ENCODE measurements at places on chromosomes 7 and 10.
A peak's percentile ranks its signal among the peaks of the same experiment; 100 is the strongest.

DNA sequence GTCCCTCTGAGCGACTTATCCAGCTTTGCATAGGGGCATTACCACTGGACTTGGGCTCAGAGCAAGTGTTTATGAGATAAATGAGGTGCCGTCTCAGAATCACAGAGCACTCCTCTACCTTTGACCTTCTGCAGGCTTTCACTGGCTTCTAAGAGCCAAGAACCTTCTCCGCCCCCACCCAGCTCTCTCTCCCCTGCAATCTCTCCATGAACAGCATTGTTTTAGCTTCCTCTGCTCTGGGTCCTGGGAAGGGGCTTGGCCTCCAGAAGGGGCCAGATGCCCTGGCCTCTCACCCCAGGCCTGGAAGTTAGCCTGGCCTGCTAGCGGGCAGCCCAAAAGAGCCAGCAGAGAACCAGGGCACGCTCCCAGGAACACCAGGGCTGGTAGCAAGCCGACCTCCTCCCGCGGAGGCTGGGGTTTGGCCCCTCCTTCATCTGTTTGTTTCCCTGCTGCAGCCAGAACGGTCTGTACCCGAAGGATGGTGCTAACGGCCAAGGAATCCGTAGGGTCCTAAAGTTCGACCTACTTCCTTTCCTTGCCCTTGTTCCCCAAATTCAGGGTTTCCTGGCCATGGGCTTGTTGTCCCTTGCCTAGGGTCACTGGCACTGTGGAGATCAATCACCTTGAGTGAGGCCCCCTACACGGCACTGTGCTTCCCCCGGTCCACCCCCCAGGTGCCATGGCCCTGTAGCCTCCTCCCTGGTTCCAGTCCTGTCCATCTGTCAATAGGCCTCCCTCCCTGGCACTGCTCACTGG, 18.7 kb upstream of the DDIT4 start:
- peak; percentile 45 for DNase-seq

DNA sequence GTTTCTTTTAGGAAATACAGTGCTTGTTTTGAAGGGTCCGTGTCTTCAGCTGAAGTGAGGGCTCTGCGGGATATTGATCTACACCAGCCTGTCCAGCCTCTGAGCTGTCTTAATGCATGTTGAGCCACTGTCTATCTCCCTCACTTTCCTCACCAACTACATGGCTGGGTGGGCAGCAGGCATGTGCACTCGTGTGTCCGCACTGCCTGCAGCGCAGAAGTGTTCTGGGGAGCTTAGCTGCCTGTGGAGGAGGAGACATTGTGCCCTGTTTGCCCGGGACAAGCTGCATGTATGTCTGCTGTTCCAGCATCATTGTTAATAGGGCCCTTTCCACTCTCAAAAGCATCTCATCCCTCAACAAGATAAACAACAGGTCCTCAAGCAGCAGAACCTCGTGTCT, 133.1 kb upstream of the EEPD1 start:
- DNase-seq = no peak

DNA sequence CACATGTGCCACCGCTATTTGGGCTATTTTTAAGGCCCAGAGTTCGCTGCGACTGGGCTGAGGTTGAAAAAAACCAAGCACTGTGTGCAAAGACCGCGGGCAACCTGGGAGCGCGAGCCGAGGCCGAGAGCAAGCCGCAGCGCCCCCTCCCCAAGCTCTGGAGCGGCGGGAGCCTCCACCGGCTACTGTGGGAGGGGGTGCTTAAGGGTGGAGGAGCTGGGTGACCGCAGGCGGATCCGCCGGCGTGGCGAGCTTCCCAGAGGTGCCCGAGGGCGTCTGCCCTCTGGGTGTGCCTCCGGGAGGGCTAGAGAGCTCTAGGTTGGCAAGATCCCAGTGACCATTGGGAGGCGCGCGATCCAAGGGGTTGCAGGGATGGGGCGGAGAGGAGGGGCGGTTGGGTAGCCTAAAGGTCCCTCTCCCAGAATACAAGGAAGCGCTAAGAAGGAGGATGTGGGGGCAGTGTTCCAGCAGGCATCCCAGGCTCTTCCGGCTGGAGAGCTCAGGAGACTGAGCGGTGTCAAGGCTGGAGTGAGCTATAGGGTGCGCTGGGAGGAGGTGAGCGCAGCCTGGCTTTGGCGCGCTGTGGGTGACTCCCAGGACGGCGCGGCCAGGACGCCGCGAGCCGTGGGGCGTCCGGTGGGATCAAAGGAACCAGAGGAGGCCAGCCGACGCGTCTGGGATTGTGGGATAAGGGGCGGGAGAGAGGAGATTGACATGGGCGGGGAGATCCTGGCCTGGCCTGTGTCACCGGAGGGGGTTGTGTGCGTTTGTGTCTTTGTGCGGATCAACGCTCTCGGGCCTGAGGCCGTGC, 8.0 kb downstream of the DLX5 start:
- DNase-seq = no peak

DNA sequence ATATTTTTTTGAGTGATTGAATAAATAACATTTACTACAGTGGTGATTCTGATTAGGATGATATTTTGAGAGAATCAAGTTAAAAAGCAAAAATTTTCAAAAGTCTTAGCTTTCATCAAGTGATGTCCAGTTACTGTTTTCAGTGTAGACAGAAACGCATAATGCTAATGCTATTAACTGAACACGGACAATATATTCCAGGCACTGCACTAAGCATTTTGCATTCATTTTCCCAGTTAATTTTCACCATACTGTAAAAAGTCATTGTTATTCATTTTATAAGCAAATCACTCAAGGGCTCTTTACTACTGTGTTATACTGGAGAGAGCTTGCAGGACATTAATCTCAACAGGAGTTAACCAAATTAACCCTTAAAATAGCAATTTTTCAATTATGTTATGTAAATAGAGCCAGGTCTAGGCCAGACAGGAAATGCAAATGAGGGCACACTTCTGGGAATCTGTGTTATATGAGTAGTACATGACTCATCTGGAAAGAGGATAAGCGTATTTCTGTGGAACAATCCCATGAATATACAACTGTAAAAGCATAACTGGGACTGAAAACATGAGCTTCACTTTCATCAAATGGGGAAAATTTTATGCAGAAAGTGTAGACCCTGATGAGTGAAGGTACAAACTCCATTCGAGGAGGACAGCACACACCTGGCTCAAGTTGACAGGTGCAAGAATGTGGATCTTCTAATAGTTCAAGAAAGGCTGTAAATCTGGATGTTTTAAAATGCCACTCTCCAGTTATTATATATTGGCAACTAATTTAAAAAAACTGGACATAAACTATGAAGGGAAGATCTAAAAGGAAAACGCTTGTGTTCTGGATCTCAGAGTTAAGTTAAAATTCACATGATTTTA, 75.4 kb downstream of the ANK3 start:
- no peak for DNase-seq

DNA sequence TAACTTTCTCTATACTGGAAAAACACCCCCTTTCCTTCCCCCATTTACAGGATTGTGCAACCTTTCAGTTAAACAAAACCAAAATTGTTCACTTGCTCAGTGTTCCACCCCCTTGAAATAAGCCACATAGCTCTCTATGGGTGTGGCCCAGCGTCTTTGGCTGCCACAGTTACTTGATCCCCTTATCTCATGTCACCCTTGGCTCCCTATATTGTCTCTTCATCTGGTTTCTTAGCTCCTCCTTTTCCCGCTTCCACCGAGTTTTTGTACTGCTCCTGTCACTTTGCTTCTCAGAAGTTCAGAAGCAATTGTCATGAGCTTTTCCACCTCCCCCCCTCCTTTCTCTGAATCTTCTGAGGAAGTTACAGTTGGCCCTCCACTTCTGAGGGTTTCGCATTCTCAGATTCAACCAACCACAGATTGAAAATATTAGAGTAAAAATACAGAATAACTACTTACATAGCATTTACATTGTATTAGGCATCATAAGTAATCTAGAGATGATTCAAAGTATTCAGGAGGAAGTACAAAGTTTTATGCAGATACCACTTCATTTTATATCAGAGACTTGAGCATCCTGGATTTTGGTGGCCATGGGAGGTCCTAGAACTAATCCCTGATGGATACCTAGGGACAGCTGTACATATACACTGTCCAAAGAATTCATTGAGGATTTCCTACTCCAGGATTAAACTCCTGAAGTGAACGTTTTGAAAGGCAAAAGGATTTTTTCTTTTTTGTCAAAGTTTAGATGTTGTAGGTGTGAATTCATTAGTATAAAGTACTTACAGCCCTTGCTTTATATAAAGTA, 60.4 kb downstream of the ADD3 start:
- DNase-seq = peak; percentile 27

DNA sequence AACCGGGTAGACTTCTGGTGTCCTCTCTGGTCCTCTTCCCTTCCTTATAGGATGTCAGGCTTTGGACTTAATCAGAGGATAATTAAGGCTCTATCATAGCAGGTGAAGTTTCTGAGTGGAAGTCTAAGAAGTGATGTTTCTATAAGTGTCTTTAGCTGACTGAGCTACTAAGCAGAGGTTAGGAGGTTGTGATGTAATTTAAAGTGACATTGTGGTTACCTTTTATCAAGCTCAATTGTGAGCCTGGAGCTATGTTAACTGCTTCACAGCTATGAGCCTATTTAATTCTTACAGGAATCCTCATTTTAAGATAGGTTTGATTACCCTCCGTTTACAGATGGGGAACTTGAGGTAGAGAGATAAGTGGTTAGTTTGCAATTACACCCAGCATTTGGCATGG, 365.1 kb downstream of the AUTS2 start:
- DNase-seq = no peak

- DNase-seq = no peak
Measured at GRCh38 chr10:84302223-84302622, 26.2 kb upstream of the CCSER2 start.

- peak; percentile 52 for DNase-seq
Measured at GRCh38 chr7:97006055-97006815, 882 bp downstream of the DLX6 start.

DNA sequence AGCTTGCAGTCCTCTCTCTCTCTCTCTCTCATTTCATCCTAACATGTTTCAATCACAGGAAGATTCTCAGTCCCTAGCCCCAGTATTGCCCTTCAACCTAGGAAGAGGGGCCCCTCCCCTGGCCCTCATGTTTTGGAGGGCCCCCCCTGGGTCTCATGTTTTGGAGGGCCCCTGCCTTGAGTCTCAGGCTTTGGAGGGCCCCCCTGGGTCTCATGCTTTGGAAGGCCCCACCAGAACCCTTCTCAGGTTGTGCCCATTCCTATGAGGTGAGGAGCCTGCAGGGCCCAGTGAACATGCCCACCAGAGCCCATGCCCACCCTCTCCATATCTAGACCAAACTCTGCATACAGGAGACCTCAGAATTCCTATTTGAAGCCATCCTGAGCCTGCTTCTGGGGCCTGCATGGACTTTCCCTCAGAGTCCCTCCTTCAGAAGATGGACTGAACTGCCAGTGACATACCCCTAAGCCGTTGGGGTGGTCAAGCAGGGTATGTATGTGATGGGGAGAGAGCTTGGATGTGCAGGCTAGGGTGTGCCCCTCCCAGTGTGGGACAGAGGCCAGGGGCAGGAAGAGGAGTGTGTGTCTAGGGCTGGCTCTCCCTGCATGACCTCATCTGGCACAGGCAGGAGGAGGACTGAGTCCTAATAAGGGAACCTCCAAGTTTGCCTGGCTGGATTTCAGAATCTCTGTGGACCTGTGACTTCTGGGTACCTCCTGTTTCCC, 8.1 kb upstream of the VDAC2 start:
- no peak for DNase-seq

DNA sequence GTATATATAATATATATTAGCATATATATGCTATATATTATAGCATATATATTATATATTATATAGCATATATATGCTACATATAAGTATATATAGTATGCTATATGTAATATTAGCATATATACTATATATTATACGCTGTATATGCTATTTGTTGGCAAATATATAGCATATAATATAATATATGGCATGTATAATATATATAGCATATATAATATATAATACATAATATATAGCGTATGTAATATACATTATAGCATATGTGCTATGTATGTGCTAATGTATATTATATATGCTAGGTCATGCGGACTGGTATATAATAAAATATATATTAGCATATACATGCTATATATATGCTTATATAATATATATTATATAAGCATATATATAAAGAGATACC, 72.8 kb downstream of the KMT2E start:
- no peak for DNase-seq

GRCh38 chr10:110353244-110354119, 48.8 kb upstream of the SMNDC1 start:
- DNase-seq = no peak

Measured in germinal center (tissue), 1 donor.